T-cell (primary cell): ENCODE measurements at places on chromosomes 2 and 18.

GRCh38 chr2:37775908-37776250 is 104.4 kb upstream of the CDC42EP3 start:
- DNase-seq = no peak

DNA sequence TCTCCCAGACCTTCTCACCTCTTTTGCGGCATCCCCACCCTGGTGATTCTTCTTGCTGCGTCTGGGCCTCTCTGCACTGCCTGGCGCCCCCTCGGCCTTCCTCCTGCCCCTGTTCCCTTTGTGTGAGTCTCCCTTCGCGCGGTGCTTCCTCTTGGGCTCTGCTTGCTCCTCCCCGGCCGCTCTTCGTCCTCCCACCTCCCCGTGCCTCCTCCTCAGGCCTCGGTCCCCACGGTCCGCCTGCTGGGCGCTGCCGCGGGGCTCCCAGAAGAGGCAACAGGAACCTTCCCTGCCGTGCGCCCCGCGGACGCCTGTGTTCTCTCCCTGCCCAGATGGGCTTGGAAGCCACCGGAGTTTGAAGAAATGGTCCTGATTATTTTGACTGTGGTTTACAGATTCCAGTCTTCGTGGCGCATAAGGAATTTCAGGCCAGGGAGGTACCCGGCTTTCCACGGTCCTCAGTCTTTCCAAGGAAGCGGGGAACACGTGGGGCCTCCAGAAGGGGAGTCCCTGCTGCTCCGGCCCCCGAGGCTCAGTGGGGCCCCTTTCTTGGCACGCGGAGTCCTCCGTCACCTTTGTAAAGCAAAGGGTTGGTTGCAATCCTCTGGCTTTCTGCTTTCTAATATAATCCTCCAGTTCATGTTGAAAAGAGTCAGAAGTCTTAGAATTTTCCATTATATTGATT is 13.1 kb downstream of the RNU2-63P start:
- no peak for DNase-seq

- DNase-seq = no peak
Measured at GRCh38 chr2:25473758-25474340, 132.1 kb upstream of the DNMT3A start.

- no peak for DNase-seq
Measured at GRCh38 chr2:69636395-69636794, 7.1 kb downstream of the AAK1 start.

DNA sequence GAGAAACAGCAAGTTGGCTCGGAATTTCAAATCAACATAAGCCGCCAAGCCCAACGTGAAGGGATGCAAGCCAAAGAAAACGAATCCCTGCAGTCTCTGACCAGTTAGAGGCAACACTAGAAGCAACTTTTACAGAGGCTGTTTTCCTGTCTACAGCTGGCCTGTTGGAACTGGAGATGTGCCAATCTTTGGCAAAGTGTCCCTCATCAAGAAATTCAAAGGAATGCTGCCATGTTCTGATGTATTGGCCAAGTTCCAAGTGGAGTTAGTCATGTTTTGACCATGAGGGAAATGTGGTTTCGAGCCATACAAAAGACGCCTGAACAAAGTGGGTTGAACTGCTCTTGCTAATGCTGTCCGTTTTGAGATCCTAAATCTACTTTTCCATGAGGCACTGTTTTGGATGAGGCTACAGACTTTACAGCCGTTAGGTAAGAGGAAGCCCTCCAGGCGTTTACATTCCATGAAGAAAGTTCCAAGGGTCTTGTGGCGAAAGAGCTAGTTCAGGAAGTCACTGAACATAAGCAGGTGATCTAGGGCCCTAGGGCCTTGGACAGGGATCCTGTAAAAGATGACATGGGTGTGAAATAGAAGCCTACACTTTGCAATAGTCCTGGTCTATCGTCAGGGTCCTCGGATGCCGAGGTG is 140.7 kb upstream of the PXDN start:
- no peak for DNase-seq

- DNase-seq = no peak
Measured at GRCh38 chr2:1593371-1594122, 150.8 kb downstream of the PXDN start.

GRCh38 chr2:36399050-36399449 is 43.5 kb downstream of the CRIM1 start:
- DNase-seq = no peak

DNA sequence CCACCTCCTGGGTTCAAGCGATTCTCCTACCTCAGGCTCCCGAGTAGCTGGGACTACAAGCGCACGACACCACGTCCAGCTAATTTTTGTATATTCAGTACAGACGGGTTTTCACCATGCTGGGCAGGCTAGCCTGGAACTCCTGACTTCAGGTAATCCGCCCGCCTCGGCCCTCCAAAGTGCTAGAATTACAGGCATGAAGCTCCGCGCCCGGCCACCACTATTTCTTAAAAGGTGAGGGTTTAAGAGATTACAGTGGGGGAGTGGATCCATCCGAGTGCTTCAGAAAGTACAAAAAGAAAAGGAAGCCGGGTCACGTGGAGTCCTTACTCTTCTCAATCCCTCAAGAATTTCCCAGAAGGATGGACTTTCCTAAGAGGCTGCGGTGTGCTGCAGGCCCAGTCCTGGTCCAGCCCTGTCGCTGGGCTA is 146.9 kb downstream of the ANKRD44 start:
- DNase-seq = no peak

DNA sequence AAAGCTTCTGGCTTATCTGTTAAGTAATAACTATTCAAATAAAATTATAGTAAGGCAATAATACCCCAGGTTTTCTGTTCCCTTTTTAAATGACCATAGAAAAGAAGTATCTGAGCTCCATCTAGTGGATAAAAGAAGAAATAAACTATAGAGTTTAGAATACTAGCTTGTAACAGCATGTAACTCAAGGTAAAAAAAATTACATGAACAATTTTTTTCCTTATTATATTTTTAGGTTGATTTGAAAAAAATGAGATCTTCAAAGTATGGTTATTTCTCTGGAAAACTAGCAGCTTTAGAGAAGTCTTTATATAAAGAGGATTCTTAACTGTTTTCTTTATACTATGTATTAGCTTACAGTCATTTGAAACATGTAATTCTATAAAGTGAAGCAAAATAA is 58.1 kb downstream of the NCKAP1 start:
- DNase-seq = no peak

- no peak for DNase-seq
Measured at GRCh38 chr2:16210841-16211240, 270.5 kb downstream of the MYCN start.

DNA sequence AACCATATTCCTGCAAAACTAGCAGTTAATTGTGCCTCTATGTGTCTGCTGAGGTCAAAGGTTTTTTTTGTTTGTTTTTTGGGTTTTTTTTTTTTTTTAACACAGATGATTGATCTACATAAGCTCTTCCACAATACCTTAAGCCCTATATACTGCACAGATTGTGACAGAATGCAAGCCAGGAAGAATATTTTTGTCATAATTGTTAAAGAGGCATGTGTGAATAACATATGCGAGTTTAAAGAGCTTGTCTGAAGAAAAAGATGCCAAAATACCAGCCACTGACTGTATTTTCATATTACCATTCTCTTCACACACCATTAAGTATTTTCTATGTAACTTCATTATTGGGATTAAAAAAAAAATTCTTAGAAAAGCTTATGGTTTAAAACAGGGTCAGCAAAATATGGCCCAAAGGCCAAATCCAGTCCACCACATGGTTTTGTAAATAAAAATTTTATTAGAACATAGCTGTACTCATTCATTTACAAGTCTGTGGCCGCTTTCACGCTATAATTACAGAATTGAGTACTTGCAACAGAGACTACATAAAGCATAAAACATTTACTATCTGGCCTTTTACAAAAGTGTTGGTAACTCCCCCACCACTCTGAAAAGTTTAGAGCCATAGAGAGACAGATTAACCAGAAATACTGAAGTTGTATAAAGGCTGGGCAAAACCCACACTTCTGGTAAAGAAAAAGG is 89.9 kb downstream of the TRIP12 start:
- no peak for DNase-seq
